ENCODE measurements at places on chromosomes 1 and 21. TPM values are rescaled to one million over a fixed set of nuclear protein-coding genes. Genes with fewer than 3 reads are reported as not detected.

The SPRR2F gene
- total RNA-seq: not detected

The DMBX1 gene
- total RNA-seq: not detected

The ANGPTL1 gene
- total RNA-seq: not detected

The CLDN8 gene
- not detected for total RNA-seq

The REN gene
- total RNA-seq: not detected

The AMY2A gene
- total RNA-seq: not detected

The TRIM33 gene
- total RNA-seq: 43.4 TPM

The CPTP gene
- 31.1 TPM for total RNA-seq

The CRP gene
- not detected for total RNA-seq

All from MG63 (cell line).